ENCODE measurements at places on chromosomes 2 and 18.

GRCh38 chr18:12855916-12856315 is 28.1 kb downstream of the PTPN2 start:
- no peak for DNase-seq

- no peak for DNase-seq
Observed at GRCh38 chr2:156456616-156457015, 20.4 kb downstream of the GPD2 start.

GRCh38 chr18:75879196-75879595 is 451.7 kb upstream of the SMIM21 start:
- no peak for DNase-seq

- no peak for DNase-seq
Observed at GRCh38 chr18:21664069-21664468, 40.5 kb downstream of the ABHD3 start.

DNA sequence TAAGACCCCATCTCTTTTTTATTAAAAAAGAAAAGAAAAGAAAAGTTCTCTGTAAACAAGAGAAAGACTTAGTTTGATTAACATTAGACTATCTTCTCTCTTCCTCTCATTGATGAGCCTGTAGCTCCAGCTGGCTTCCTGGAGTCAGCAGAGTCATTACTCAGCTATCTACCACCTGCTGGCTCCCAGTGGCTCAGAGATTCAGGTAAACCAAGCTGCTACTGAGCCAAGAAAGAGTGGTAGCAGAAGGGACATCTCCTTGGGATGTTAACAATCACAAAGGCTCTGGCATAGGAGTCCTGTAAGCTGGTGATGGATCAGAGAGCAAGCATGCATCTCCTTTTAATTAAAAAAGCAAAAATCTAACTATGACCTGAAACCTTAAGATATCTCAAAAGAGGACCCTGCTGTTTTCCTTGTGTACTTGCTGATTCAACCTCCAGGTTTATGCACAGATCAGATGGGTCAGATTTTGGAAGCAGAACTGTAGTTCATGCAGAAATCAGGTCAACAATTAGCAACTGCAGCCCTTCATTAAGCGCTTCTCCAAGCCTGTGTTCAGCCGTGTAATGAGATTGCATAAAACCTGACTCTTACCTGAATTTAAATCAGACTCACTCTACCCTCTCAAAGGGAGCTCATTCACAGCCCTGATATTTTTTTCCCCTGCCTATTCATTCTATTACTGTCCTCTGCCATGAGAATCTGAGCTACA is 225.8 kb downstream of the RNF152 start:
- DNase-seq = no peak

GRCh38 chr2:37414470-37414949 is 70.1 kb downstream of the QPCT start:
- peak; percentile 72 for DNase-seq

GRCh38 chr2:208984376-208985090 is 439.3 kb upstream of the MAP2 start:
- DNase-seq = no peak

- no peak for DNase-seq
Observed at GRCh38 chr18:68942230-68942629, 144.3 kb downstream of the CCDC102B start.

- no peak for DNase-seq
Observed at GRCh38 chr2:164609790-164610189, 11.5 kb downstream of the GRB14 start.

DNA sequence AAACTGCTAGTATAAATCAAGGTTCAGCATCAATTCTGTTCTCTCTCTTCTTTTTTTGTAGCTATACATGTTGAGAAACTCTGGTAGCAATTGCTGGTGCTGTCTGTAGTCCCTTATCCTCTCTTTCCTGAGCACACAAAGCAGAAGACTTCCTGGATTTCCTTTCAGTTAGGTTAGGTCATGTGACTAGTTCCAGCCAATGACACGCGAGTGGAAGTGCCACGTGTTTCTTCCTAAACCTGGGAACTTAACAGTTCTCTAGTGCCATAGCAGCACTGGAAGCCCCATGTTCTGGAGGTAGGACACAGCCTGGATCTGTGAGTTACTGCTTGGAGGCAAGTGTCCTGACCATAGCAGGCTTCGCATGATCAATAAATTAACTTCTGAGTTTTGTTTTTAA is 125.9 kb downstream of the PLA2R1 start:
- no peak for DNase-seq

DNA sequence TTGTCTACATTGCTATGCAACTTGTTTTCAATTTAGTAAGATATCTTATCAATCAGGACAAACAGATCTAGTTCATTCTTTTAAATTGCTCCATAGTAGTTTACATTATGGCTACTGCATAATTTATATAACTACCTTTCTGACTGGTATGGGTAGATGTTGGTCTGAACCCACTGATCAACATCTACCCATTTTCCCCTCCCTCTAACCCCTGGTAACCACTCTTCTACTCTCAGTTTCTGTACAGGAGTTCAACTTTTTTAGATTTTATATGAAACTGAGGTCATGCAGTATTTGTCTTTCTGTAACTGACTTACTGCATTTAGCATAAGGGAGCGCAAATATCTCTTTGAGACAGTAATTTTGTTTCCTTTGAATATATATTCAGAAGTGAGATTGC is 73.2 kb downstream of the ITSN2 start:
- DNase-seq = no peak

GRCh38 chr2:240205772-240206171 is 65.3 kb upstream of the OTOS start:
- no peak for DNase-seq

DNA sequence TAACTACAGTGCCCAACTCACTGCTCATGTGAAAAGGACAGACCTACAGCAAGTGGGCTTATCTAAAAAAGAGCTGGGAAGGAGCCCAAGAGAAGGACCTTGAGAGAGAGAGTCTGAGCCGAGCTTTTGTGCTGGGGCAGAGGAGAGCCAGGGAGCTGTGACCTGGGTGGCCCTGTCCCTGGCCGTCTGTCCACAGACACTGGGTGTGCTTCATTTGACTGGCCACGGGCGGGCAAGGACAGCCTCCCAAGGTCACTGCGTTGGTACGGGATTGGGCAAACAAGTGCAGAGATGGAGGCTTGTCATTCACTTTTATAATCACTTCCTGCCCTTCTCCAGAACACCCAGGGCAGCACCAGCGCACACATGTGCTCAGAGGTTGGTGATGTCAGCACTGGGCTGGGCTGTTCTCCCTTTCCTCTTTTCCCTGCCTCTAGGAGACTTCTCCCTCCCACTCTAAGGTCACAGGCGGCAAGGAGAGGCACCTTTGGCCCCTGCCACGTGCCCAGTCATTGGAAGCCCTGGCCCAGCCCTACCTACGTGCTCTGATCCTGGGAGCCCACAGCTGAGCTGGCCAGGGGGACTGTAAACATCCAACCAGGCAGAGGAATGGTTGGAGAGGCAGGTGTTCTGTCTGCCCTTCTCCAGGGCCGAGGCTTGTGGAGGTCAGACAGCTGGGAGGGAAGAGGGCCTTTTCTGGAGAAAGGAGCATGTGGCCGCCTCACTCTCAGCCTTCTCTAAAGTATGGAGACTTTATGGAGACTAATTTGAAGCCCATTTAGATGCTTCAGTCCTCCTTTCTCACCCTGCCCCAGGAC is 6.4 kb upstream of the PSD4 start:
- DNase-seq = no peak

DNA sequence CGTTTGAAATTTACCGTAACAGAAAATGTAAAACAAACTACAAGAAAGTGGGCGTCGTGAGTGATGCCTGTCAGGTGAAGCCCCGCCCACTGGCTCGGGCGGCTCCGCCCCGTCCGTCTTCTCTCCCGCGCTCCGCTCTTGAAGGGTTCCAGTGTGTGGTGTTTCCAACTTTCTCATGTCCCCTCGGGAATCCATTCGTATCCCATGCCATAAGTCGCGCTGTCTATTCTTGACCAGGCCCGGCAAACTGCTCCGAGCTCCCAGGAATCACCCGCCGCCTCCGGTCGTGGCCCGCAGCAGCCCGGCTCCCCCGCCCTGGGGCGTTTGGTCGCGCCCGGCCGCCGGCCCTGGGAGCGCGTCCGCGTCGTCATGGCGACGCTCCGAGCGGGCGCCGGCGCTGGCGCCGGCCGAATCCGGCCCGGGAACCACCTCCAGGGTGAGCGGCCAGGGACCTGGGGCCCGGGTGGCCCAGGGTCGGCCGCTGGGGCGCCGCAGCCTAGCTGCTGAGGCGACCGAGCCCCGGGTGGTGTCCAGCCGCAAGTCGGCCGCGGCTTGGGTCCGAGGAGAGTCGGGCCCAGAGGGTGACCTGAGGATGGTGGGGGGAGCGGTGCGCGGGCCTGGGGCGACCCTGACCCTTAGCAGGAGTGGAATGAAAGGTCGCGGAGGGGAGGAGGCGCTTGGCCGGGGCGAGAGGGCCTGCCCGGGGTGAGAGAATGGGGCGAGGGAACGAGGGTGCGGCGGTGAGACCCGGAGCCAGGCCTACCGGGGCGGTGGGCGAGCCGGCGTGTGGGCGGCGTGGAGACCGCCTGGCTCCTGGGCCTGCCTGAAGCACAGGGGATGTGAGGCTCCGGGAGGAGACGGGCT is at the start of gene CFAP221:
TSS of gene CFAP221 (plus strand) at position 375 of the 864 bp plus-strand sequence. CDS start 1,683 bp downstream, outside the sequence.
- peak; percentile 60 for DNase-seq

DNA sequence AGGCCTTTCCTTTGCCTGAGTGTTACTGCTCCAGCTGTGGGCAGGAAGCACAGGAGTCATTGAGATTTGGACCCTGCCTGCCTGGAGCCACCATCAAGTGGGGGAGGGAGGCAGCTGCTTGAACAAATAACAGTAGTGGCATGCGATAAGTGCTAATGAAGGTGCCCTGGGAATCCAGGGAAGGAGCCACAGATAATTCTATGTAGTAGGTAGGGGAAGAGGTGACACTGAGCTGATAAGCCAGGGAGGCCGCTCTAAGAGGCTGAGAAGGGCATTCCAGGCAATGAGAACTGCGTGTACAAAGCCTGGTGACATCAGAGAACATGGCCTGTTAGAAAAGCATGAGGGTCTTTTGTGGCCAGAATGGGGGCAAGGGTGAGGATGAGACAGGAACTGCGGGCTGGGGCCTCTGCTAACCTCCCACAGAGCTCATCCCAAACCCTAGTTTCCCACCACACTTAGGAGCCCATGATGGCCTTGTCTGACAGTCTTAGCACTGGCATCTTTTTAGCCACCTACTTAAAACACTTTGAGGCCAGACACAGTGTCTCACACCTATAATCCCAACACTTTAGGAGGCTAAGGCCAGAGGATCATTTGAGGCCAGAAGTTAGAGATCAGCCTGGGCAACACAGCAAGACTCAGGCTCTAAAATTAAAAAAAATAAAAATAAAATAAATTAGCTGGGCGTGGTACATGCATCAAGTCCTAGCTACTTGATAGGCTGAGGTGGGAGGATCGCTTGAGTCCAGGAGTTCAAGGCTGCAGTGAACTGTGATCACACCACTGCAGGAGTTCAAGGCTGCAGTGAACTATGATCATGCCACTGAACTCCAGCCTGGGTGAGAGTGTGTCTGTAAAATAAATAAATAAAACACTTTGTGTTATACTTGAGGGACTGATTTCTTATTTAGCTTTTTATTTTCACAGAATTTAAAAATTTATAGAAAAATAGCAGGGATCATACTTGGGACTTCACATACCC is 58.9 kb downstream of the TET3 start:
- no peak for DNase-seq

DNA sequence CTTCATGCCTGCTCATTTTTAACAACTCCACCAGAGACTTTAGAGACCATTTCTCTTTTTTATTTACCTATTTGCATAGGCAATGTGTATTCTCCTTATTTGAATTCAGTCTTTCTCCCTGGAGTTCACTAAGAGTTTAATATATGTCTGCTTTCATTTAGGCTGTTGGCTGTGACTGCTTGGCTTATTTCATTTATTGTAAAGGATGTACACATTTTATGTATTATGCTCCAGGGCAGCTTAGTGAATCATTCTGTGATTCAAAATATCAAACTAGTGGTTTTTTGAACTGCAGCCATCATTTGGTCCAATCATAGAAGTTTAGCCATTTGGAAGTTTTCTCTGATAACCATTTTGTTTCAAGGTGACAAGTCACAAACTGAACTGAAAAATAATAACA is 229.6 kb downstream of the LPIN1 start:
- no peak for DNase-seq

DNA sequence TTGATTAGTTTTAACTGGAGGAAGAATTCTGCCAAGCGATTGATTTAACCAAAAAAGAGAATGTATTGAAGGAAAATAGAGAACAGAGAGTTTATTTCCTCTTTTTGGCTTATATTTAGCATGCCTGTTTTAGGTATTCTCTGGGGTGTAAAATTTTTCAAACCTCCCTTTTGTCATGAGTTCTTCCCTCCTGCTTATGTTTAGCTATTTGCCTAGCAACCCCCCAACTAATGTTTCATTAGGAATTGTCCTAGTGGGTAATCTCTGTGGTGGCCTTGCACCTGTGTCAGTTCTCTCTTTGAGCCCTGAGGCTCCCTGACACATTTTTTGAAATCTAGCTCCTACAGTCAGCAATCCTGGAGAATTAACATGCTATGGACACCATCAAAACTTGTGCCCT is 12.5 kb upstream of the REG1B start:
- no peak for DNase-seq

GRCh38 chr2:121583555-121583954 is 52.9 kb downstream of the RNU4ATAC start:
- DNase-seq = no peak

GRCh38 chr2:30872797-30873196 is 65.6 kb upstream of the CAPN13 start:
- DNase-seq = no peak

GRCh38 chr2:187586011-187586641 is 31.9 kb upstream of the TFPI start:
- DNase-seq = no peak

GRCh38 chr2:75173740-75174139 is 25.6 kb downstream of the TACR1 start:
- DNase-seq = no peak

- DNase-seq = no peak
Observed at GRCh38 chr2:128558895-128559532, 240.3 kb upstream of the HS6ST1 start.

DNA sequence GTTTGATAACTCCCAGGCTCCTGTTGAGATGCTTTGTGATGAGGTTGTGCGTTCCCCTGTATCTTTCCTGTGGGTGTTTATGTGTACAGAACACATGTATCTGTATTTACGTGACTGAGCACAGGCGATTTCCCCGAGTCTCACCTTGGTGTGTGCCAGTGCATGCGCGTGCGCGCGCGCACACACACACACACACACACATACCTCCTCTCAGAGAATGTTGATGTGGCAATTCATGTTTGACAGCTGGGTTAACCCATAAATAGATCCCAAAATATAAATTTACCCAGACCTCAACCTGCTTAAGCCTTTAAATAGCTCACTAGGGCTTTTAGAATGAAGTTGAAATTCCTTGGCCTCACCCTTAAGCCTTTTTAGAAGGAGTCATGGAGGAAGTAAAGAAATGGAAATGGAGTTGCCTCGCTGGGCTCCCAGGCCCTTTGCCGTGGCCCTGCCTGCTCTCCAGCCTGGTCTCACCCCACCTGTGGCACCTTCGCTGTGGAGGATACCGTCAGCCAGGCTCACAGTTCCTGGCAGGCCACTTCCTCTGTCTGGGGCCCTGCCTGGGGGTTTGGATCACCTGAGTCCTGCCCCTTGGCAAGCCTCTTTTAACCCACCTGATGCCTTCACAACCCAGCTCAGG is 20.3 kb downstream of the AGAP1 start:
- no peak for DNase-seq
